ENCODE measurements at places on chromosomes 6 and 20. TPM values are rescaled to one million over a fixed set of nuclear protein-coding genes. Genes with fewer than 3 reads are reported as not detected.

GRCh38 chr6:90547991-90548390 lies 38.9 kb downstream of the MAP3K7 start:
- DNase-seq: no peak

DNA sequence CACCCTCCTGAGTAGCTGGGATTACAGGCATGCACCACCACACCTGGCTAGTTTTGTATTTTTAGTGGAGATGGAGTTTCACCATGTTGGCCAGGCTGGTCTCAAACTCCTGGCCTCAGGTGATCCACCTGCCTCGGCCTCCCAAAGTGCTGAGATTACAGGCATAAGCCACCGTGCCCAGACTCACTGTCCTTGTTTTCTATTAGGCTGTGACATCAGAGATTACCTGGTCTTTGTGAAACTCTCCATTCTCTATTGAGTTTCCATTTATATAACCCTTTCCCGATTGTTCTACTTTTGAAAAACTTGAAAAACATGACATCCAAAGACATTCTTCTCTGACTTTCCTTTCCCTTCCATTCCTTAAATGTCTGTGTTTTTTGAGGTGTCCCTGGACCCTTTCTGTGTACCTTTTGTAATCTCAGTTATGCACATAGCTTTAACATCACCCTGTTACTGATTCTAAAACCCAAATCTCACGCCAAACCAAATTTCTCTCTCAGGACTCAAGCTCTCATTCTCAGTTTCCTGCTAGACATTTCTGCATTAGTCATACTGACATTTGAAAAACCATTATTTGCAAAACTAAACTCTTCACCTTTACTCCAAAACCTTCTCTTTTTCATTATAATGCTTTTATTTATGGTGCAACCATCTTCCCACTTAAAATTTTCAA lies 137.0 kb downstream of the KHDC1L start:
- DNase-seq: no peak

DNA sequence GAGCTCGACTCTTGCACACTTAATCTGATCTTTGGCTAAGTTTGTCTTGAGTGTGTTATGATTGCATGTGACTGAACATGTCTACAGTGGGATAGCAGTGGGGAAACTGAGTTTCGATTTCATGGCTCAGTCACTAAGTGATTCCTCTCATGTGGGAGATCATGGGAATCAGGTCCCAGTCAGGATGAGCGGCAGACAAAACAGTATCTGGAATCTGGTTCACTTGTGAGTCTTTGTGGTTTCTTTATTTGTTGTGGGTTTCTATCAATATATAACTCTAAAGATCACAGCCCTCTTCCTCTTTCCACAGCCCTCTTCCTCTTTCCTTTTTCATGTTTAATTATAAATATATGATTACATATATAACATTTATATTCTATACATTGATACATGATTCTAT lies 4.0 kb downstream of the RPP21 start:
- no peak for DNase-seq

DNA sequence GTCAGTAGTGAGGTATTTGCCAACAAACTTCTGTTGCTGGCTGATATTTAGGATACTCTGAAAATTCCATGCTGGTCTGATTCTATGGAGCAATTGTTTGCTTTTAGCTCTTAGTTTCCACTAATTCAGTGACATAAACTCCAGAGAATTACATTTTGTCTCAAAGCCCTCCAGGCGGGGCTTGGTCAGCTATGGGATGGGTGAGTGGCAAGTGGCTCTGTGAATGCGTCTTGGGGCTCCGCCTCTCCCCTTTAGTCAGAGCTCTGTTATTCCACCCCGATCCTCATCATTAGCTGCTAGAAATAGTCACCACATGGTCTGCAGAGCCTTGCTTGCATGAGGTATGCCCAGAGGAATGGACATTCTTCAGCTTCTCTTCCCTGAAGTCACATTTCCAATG lies 540.6 kb downstream of the QKI start:
- no peak for DNase-seq

DNA sequence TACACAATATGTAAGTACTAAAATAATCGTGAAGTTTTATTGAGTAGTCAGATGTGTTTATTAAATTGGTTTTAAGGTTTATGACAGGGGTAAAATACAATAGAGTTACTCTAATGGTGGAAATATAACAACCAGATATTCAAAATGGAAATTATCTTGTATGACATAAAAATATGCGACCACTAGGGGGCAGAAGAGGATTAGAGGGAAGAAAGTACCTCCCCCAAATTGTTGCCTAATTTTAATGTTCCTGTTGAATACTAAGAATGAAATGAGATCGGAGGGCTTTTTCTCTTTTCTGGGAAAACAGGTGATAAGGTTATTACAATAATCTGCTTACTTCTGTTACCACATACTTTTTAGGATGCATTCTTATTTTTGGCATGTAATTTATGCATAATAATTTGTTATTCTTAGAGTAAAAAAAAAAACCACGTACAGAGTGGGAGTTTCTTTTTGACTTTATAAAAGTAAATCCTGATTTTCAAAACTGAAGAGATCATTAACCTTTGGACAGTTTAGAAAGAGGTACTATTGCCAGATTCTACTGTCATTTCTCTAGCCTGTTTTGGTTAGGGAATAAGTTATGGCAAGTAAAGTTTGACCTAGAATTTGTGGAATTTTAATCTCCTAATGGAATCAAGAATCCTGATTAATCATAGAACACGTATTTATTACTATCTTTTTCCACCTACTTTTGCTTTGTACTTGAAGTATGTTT lies 159.2 kb downstream of the CD109 start:
- no peak for DNase-seq

PDE7B gene
- 0.14 TPM for total RNA-seq

GRCh38 chr6:32327103-32327502 lies 44.6 kb downstream of the TSBP1 start:
- DNase-seq: no peak

DNA sequence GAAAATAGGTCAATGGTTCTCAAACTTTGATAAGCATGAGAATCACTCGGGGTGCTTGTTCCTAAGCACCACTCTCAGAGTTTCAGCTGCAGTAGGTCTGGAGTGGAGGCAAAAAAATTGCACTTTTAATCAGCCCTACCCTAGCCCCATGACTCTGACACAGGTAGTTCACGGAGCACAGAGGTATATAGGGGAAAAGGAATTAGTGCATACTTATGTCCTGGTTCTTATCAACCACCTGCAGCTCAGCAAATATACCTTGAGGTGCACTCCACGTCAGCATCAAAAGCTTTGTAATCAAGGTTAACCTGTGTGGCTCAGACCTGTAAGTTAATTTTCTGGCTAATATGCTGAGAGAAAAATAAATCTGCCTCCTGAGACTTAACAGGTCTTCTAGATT lies 138.8 kb upstream of the HMGN3 start:
- no peak for DNase-seq

DNA sequence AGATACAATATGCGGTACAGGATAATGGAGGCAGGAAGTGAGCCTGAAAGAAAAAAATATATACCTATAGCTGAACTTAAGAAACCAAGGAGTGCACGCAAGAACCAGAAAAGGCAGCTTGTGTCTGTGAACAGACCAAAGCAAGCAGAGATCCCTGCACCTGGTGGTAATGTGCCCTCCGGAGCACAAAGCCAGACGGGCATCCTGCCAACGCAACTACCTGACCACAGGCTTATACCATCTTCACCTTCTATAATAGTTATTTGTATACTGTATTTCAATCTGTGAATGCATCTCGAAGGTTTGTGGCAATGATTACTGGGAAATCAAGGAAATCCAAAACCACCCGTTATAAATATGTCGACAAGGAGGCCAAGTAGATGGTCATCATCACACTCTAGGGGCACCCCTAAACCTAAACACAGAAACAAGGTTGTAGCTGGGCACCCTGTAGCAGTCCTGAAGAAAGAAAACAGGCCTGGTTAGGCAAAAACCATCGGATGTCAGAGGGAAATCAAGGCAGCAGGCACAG lies 801 bp downstream of the FBXL4 start:
- DNase-seq: no peak

GRCh38 chr6:105459049-105459448 lies 56.2 kb upstream of the PREP start:
- no peak for DNase-seq

GRCh38 chr20:18738055-18738454 lies 75.5 kb upstream of the SCP2D1 start:
- DNase-seq: no peak

MCCD1 gene
- not detected for total RNA-seq

DNA sequence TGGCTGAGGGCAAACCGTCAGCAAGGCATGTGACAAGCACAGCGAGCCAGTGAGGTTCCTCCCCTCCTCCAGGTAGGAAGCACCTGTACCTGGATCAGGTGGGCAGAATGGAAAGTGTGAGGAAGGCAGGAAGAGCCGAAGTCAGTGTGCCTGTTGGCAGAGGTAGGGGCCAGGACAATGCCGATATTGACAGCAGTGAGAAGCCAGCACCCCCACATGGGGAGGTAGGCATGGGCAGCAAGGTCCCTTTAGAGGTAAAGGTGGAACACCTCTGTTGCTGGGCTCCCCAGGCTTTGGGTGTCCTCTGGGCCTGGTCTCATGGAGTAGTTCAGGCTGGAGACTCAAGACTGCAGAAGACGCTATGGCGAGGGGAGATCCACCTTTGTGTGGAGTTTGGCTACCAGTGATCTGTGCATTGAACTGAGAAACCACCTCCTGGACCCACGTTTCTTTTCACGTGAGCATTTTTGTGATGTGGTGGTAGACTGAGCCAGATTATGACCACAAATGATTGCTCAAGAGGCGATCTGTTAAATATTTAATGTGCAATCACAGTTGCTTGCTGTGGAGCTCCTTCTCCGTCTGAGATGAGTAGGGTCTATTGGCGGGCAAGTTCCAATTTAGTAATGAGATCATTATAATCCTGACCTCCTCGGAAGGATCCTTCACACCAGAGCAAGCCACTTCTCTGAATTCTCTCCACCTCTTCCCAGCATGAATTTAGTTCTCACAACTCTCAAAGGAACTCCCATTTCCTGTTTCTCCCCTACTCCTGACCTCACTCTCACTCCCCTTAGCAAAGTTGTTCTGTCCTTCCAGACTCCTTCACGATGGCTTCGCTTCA lies 174.8 kb downstream of the CDH26 start:
- no peak for DNase-seq

IL17A gene
- not detected for total RNA-seq

GRCh38 chr20:60921022-60921622 lies 330.9 kb upstream of the CDH4 start:
- DNase-seq: no peak

GRCh38 chr6:107318100-107318736 lies 141.1 kb downstream of the PDSS2 start:
- no peak for DNase-seq

- DNase-seq: no peak
These were observed 206.7 kb upstream of the AGPAT4 start for GRCh38 chr6:161480421-161481155.

THBD gene
- total RNA-seq: 0.33 TPM

DUSP15 gene
- total RNA-seq: not detected

All from natural killer cell treated with Interleukin-12 subunit alpha and Interleukin-12 subunit beta and Interleukin-15 and Interleukin-18, amount 100 ng/mL, for 72 hours (primary cell).